Breast epithelium (tissue), 4 donors: ENCODE measurements at places on chromosomes 5 and 9. TPM values are rescaled to one million over a fixed set of nuclear protein-coding genes. Genes with fewer than 3 reads are reported as not detected.

The RAB24 gene
- 62.9 TPM for total RNA-seq

The DMRT2 gene
- total RNA-seq, result 1.3 TPM

The OTULINL gene
- total RNA-seq, result 14.4 TPM

The TMEM203 gene
- total RNA-seq, result 26.6 TPM

The ADAMTS13 gene
- 0.96 TPM for total RNA-seq

The IGFBPL1 gene
- total RNA-seq, result not detected

The PCDHGB2 gene
- 7.8 TPM for total RNA-seq

The GTF2H2 gene
- total RNA-seq, result 23.9 TPM

The CDH9 gene
- not detected for total RNA-seq

The FBP2 gene
- total RNA-seq, result not detected

The COL23A1 gene
- total RNA-seq, result 3.3 TPM

The TOR1B gene
- total RNA-seq, result 22.6 TPM

The PCDHGA6 gene
- 8.3 TPM for total RNA-seq

The PCDHB10 gene
- total RNA-seq, result 3.8 TPM
